ENCODE measurements at places on chromosomes 7 and 10.
A peak's percentile ranks its signal among the peaks of the same experiment; 100 is the strongest.

DNA sequence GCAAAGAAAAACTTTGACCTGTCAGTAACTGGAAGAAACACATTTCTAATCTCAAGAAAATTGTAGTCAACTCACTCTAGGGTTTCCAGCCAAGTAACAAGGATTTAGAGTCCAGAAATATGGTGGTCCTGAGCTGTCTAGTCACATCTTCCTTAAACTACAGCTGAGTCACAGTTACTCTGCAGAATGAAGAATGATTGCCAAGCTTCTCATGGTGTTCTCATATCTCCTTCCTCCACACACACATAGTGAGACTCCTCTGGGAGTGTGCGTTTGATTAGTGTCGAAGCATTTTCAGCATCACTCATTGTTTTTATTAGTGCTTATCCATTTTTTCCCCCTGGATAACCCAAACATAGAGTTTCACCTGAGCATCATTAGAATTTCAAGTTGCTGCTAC lies 93.1 kb upstream of the CXCL12 start:
- no peak for DNase-seq

DNA sequence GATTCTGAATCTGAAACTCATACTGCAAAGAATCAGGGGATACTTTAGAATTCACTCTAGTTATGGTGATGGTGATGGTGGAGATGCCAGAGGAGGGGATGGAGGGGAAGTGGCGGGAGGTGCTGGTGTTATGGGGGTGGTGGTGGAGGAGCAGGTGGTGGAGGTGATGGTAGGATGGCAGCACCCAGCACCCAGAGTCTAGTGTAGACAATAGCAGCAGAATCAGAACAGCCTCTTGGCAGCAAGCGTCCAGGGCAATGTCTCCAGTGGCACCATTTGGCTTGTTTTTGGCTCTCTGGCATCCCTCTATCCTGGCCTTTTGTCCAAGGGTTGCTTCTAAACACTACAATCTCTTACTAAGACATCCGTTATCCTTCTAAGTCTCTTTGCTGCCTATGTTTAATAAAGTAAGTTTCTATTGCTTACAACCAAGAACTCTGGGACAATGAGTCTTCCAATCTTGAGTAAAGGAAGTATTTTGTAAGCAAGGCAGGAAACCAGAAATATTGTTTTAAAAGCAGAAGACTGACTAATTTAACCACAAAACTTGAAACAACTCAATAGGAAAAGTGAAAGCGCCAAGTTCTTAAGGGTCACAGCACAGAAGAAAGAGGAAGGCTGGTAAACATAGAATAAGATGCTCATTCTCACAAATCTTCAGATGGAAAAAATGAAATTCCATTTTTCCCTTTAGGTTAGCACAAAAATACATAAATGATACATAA lies 42.4 kb upstream of the GDF10 start:
- no peak for DNase-seq

DNA sequence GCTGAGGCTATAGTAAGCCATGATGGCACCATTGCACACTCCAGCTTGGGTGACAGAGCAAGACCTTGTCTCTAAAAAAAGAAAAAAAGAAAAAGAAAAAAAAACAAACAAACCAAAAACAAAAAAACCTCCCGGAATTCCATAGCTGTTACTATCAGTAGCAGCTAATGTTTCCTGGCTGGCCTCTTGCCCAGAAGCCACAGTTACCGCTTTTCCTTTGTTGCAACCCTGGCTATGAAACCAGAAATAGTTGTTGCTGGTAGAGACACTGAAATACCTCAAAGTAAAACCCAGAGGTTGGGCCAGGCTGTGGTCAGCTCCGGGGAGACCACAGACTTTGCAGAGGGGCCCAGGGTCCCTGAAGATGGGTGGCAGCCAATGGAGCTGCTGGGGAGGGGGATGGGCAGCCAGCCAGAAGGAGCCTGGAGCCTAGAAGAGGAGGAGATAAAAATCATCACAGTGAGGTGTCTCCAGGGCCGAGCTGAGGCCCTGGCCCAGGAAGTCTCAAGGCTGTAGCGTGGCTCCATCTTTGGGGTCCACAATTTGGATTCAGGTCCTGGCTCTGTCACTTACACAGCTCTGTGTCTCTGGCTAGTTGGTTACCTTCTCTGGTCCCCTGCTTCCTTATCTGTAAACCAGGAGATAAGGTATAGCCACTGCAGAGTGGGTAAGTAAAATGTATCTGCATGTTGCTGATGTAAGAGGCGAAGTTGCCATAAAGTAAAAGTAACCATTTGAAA lies 3.4 kb upstream of the CHST12 start:
- peak; percentile 65 for DNase-seq

- DNase-seq: peak; percentile 14
Measured at GRCh38 chr10:6050801-6051445, 11.2 kb downstream of the IL2RA start.

DNA sequence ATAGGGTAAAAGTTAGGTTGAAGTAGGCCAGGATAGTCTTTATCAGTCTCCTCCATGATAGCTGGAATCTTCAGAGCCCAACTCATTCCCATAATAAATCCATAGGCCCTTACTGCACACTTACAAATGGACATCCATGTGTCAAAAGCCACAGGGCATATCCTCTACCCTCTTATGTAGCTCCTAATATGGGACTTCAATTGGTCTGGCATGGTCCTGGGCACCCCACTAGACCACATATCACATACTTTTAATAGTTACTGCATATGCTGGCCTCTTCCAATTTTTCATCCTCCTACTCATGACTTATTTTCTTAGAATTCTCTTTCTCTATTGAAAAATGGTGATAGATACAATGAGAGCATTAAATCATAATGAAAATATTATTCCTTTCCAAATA lies 169.3 kb downstream of the MAGI2 start:
- no peak for DNase-seq

GRCh38 chr7:93823621-93824020 lies 66.9 kb downstream of the TFPI2 start:
- no peak for DNase-seq

DNA sequence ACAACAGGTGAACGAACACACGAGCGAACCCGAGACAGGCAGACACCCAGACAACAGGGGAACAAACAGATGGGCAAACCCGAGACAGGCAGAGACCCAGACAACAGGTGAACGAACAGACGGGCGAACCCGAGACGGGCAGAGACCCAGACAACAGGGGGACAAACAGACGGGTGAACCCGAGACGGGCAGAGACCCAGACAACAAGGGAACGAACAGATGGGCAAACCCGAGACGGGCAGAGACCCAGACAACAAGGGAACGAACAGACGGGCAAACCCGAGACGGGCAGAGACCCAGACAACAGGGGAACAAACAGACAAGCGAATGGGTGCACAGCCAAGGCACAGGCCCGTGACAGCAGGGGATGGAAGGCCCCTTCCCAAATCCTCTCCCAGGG lies 264.7 kb downstream of the ELFN1 start:
- no peak for DNase-seq

DNA sequence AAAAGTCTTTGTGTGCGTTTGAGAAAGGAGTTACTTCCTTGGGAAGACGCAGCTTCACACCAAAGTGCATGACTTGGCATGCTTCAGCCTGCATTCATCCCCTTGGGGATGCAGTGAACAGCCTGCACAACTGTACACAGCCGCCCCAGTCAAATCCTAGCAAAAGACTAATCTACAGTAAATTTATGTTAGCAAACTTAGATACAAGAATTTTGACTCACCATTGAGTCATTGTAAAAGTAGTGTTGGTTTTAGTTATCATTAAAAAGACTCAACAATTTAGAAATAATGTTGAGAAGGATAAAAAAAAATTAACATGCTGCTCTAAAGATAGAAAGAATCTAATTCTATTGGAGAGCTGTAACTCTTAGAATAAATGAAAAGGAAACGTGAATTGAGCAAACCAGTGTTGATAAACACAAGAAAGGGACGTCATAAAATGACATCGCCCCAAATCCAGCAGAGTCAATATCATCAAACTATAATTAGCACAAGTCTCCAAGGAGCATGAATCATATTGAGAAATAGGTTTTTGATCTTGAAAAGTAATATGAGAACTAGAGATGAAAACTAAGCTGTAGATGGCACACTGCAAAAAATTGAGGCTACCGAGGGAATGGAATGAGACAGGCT lies 11.9 kb upstream of the OPTN start:
- DNase-seq: no peak

GRCh38 chr10:48400129-48400849 lies 93.8 kb downstream of the MAPK8 start:
- no peak for DNase-seq

DNA sequence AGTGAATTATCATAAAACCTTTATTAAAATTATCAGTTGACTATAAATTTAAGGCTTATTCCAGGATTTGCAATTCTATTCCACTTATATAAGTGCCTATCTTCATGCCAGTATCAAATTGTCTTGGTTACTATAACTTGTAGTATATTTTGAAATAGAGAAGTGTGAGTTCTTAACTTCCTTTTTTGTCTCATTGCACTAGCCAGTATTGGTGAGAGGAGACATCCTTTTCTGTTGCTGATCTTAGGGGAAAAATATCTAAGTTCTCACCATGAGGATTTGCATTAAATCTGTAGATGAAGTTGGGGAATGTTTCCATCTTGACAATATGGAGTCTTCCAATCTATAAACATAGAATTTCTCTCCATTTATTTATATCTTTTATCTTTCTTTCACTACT lies 104.2 kb upstream of the MKI67 start:
- no peak for DNase-seq

- DNase-seq: no peak
Measured at GRCh38 chr7:34227525-34227924, 322.2 kb downstream of the BMPER start.

GRCh38 chr10:62459072-62459471 lies 84.9 kb downstream of the ZNF365 start:
- DNase-seq: no peak

DNA sequence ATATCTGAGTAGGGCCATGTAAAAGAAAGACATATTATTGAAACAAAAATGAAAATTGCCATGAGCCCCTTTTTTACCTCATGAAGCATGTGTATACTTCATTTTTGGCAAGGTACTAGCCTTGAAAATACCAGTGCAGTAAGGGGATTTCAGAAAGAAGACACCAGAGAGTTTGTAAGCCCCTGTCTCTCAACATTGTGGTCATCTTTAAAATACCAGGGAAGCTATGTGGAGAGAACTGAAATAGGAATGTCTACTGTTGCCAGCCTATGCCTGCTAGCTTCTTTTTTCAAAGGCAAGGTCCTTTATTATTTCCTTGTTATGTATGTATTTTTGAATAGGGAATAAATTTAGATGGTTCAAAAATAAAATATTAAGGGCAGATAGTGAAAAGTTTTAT lies 57.8 kb downstream of the CASD1 start:
- DNase-seq: no peak

- no peak for DNase-seq
Measured at GRCh38 chr7:134782121-134782623, 2.7 kb downstream of the CALD1 start.

GRCh38 chr7:82057476-82057875 lies 287.6 kb upstream of the HGF start:
- DNase-seq: no peak

- no peak for DNase-seq
Measured at GRCh38 chr10:10629512-10629911, 388.2 kb upstream of the CELF2 start.

GRCh38 chr7:36971515-36972139 lies 247.3 kb upstream of the AOAH start:
- no peak for DNase-seq

GRCh38 chr7:108114117-108114841 lies 15.9 kb downstream of the LAMB4 start:
- peak; percentile 49 for DNase-seq

DNA sequence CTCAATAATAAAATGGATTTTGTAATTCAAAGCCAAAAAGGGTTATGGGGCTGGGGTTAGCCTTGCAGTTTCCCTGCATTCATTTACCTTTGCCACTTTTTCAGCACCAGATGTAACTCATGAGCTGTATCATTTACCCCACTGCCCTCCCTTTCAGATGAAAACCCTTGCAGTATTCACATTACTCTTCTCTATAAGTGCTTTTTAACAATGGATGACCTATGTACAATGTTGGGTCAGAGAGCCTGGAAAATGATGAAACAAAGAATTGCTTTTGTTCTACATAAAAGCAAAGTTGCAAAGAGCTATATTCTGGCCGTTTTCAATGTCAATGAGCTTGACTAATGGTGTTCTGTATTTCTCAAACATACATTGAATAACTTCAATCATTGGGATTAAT lies 189.7 kb downstream of the TMEM26 start:
- DNase-seq: no peak

- DNase-seq: no peak
Measured at GRCh38 chr10:131621784-131622624, 278.8 kb upstream of the PPP2R2D start.

DNA sequence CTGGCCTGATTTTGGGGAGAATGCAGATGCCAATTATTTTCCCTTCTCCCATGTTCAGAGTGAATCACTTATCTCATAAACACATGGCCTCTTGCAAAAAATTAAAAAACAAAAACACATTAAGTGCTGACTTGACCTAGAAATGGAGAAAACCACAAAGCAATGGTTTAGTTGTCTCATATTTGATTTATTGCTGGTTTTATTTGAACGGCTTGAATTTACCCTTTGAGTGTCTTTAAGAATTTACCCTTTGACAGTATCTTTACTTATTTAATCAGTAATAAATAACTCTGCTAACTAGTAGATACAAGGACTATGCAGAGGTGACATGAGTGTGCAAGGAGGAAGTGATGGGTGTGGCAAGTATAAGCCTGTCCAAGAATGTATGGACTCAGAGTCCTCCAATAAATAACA lies 68.1 kb upstream of the GSDME start:
- DNase-seq: no peak

DNA sequence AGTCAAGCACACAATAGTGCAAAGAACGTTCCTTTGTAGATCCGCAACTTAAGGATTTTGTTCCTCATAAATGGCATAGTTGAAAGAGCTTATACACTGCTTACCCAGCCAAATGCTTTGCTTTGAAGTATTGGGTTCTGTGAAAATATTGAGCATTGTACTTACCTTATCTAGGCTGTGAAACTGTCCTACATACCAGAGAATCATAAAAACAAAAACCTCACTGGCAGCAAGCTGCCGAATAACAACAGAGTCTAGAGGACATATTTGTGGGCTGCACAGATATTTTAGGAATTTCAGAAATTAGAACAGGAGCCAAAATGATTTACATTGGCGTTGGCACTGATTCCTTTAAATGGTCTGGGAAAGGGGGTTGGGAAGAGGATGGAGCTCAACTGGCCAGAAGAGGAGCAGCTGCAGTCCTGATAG lies 174.8 kb downstream of the RTKN2 start:
- no peak for DNase-seq

- DNase-seq: peak; percentile 40
Measured at GRCh38 chr7:106070201-106070551, 41.9 kb downstream of the SYPL1 start.

DNA sequence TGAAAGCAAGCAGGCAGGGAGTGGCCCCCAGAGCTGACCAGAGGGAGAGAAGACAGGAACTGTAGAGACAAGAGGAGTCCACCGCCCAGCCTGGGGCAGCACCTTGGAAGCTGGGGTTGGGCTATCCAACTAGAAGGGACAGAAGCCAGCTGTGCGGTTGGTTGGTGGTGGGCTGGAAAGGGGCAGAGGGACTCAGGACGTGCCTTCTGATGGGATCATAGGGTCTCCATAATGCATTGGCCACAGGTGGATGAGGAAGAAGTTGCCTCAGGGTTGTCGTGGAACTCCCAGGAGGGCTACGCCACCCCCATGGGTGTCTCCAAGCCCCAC lies 114.0 kb upstream of the RET start:
- DNase-seq: no peak

- DNase-seq: no peak
Measured at GRCh38 chr10:72784551-72785351, 92.8 kb downstream of the MCU start.

GRCh38 chr7:28243861-28244260 lies 63.3 kb upstream of the JAZF1 start:
- DNase-seq: no peak

All from NCI-H2107 (cell line).